ENCODE measurements at places on chromosomes 2 and 18.

DNA sequence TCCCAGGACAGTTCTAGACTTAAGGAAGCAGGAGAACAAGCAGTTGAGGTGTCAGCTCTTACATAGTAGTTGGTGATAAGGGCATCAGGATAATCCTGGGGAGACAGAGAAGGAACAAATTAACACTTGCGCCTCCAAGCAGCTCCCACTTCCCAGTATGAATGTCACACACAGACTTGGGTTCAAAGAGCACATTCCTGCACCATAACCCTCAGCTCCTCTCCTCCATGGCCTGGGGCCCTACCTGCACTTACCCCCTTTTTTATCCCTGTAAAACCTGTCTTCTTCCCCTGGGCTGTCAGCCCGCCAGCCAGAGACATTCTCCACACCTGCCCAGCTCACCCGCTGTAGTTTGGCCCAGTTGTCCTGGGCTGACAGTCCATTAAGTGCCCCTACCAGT, 3.9 kb upstream of the UCN start:
- DNase-seq = no peak

DNA sequence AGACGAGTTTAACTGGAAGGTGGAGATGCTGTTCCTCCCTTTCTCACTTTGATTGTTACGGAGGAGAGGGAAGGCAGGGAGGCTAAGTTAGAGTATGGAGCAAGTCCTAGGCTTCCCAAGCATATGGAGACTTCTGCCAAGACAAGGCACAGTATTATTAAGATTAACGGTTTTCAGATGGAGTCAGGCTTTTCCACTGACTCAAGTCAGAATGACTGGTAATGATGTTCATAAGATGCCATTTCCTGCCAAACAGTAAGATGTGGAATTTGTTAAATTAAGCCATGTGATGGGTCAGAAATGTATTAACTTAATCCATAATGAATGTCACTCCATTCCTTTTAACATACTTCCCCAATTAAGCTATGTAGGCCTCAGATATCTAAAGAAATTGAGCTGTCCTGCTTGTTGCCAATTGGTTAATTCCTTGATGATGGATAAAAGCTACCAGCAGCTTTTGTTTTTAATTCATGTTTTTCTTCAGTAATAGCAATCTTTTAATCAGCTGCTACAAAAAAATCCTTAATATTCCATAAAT, 383.7 kb downstream of the ZNF521 start:
- DNase-seq = no peak

GRCh38 chr2:168096158-168096557, 151.2 kb downstream of the STK39 start:
- no peak for DNase-seq

GRCh38 chr2:10075571-10076209, 4.5 kb downstream of the CYS1 start:
- no peak for DNase-seq

- no peak for DNase-seq
These were observed 18.8 kb upstream of the GLI2 start for GRCh38 chr2:120716641-120717585.

- DNase-seq = no peak
These were observed 75.1 kb downstream of the CPO start for GRCh38 chr2:207014424-207014823.

GRCh38 chr2:43082111-43082894, 144.1 kb downstream of the ZFP36L2 start:
- DNase-seq = no peak

GRCh38 chr2:127735537-127736399, 34.5 kb downstream of the SFT2D3 start:
- DNase-seq = no peak

GRCh38 chr18:59051470-59052165, 88.1 kb upstream of the SEC11C start:
- DNase-seq = no peak

DNA sequence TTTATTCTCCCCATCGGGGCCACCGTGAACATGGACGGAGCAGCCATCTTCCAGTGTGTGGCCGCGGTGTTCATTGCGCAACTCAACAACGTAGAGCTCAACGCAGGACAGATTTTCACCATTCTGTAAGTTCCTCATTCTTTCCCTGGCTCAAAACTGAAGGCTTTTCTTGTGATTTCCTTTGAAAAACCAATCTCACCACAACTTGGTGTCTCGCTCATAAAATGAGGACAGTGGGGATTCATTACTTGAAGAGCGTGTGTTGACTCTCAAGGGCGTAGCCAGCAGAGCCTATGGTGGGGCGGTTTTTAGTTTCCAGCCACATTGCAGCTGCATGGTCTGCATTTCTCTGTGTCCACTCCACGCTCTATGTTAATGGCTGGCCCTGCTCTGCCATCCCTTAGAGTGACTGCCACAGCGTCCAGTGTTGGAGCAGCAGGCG, 29.0 kb downstream of the SLC1A4 start:
- DNase-seq = no peak

- no peak for DNase-seq
These were observed 144.5 kb downstream of the ACKR3 start for GRCh38 chr2:236714080-236714479.

- DNase-seq = no peak
These were observed 5.3 kb upstream of the MOCOS start for GRCh38 chr18:36181898-36182506.
